ENCODE measurements at places on chromosomes 11 and 22.
A peak's percentile ranks its signal among the peaks of the same experiment; 100 is the strongest.

DNA sequence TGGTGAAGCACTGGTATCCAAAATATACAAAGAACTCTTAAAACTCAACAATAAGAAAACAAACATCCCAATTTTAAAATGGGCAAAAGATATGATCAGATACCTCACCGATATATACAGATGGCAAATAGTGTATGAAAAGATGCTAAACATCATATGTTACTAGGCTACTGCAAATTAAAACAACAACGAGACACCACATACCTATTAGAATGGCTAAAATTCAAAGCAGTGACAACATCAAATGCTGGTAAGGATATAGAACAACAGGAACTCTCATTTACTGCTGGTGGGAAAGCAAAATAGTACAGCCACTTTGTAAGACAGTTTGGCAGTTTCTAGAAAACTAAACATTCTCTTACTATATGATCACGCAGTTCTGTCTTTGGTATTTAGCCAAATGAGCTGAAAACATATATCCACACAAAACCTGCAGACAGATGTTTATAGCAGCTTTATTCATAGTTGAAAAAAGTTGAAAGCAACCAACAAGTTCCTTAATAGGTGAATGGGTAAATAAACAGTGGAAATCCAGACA lies 38.5 kb downstream of the SIK3 start:
- DNase-seq, result no peak

DNA sequence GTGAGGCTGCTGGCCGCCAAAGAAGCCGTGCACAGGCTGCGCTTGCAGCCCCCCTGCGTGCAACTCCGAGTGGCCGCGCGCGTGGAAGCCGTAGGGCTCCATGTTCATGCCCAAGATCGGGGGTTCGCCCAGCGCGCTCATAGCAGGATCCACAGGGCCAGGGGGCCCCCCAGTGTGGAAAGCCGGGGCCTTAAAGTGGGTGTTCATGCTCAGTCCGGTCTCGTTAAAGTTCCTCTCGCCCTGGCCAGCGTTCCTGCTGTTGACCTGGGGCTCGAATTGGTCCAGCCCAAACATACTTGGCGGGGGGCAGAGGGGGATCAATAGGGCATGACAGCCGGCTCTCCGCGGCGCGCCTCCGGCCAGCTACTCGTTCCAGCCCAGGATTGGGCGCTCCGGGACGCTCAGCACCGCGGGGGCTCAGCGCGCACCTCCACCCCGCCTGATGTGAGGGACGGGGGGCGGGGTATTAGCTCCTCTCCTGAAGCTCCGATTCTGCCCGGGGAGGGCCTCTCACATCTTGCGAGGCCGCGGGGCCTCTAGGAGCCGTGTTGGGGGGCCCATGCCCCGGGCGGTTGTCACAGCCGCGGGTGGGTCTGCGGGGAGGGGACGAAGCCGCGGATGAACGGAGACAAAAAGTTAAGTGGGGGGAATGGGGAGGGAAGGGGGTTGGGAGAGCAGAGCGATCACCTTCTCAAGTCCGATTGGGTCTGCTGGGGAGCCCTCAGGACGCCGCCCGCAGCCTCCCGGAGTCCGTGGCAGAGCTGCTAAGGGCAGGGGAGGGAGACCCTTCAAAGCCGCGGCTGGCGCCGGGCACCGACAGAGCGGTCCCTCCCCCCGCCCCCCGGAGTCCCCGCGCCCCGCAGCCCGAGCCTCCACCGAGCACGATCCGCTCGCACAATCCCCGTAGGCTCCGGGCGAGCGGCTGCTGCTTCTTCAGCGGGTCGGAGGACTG lies 1.0 kb downstream of the MN1 start:
- DNase-seq, result peak; percentile 83

- peak; percentile 34 for DNase-seq
These were observed 7.9 kb downstream of the ASCL2 start for GRCh38 chr11:2262301-2263070.

- peak; percentile 85 for DNase-seq
These were observed 2.1 kb downstream of the FAM111A start for GRCh38 chr11:59144579-59145345.

DNA sequence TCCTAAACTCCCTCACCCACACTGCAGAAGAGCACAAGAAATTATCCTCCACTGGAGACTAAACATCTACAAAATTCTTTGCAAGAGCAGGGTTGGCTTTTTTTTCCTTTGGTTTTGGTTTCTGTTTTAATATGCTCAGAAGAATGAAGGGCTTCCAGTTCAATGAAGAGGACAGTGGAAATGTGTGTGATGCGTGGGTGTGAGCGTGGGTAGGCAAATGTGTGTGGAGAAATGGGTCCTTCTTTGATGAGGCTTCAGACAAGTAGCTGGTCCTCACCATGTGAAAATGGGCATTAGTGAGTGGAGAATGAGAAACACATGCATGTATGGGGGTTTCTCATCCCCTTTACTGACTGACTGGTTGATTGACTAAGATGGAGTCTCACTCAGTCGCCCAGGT lies 263.3 kb upstream of the SYN3 start:
- no peak for DNase-seq

GRCh38 chr11:35272391-35272902 lies 133.5 kb downstream of the CD44 start:
- DNase-seq, result no peak

- DNase-seq, result no peak
These were observed 102.5 kb downstream of the KCNA4 start for GRCh38 chr11:29914203-29914930.

GRCh38 chr11:91394073-91394726 lies 830.4 kb upstream of the FAT3 start:
- no peak for DNase-seq

DNA sequence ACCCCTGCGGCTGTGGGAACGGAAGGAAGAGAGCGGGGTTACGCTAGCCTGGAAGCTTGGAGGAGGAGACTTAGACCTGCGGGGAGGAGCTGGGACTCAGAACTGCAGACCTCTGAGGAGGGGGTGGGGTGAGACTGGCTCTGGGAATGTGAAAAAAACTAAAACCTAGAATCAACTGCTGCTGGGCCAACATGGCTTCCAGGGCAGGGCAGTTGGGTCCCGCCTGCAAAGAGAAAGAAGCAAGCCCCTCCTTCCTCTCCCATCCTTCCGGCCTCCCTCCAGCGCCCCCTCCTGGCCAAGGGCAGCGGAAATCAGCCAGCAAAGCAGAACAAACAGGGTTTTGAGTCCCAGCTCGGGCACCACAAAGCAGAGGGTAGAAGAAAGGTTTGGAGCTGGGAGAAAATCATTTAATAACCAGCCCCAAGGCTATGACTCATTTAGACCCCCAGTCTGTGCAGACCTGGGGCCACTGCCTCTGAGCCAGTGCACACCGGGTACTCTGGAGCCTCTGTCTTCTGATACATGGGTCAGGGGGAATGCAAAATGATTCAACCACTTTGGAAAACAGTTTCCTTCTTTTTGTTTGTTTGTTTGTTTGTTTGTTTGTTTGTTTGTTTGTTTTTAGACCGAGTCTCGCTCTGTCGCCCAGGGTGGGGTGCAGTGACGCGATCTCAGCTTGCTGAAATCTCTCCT lies 7.3 kb upstream of the NCF4 start:
- peak; percentile 79 for DNase-seq

DNA sequence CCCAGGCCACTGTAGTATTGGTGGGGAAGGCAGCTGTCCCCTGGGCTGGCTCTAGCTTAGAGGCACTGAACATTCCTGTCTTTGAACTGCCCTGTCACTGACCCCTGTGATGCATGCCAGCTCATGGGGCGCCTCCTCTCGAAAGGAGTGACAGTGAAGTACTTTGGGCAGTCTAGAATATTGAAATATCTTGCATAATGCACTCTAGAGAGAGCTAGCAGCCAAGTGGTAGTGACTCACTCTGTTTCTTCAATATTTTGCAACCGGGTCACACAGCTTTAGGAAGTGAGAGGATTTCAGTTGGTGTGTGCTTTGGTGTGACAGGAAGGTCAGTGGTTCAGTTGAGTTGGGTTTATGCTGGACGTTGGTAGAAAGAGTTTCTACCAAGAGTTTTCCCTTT lies 35.5 kb upstream of the ST14 start:
- no peak for DNase-seq

GRCh38 chr11:71998649-71999310 lies at the start of gene IL18BP:
Gene IL18BP (plus strand): TSS chr11:71998909. CDS start chr11:71999985, 1,076 bp downstream.
- no peak for DNase-seq

- no peak for DNase-seq
These were observed 1037.0 kb downstream of the DLG2 start for GRCh38 chr11:84590106-84590505.

Measured in retina (tissue), 1 donor.